ENCODE measurements at places on chromosomes 1 and 21.

GRCh38 chr1:72564749-72565148, 282.4 kb upstream of the NEGR1 start:
- DNase-seq = no peak

GRCh38 chr1:27542463-27543273, 52.7 kb upstream of the WASF2 start:
- DNase-seq = no peak

DNA sequence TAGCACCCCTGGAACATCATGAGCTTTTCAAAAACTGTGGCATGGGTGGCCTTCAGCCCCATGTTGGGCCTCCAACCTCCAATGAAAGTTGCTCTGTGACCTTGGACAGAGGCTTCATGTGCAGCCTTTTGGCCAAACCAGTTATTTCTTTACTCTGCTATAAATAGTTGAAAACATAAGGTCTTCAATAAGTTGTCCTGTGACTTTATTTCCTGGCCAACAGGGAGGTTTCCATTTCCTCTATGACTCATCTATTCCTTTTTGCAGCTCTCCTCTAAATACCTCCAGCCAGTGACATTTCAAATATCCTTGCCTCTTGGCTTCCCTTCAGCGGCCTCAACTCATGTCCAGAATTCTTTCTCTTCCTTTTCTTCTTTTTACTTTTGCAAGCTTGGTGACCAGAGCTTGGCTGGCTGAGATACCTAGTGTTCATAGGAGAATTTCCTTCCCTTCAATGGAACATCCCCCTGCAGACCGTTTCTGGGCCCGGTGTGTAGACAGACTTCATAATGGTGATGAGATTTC, 22.7 kb upstream of the TRIM67 start:
- no peak for DNase-seq

DNA sequence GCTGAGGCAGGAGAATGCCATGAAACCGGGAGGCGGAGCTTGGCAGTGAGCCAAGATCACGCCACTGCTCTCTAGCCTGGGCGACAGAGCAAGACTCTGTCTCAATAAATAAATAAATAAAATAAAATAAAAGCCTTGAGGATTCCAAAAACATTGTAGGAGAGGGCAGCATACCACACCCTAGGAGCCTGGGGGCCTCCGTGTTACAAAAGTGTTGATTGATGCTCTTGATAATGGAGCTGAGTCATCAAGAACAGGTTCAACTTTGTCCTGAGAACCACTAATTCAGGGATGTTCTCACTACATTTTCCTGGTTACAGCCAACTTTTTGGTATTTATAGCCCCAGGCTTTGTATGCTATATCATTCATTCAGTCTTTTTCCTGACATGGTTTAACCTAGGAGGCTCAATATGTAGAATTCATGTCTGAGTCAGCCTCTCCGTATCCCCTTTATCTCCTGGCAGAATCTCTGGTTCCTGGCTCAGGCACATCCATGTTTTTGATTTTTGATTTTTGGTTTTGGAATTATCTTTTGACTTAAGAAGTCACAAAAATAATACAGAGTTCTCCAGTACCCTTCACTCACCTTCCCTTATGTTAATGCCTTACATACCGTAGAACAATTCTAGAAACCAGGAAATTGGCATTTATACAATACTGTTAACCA, 69.4 kb downstream of the LRRC8D start:
- DNase-seq = no peak

DNA sequence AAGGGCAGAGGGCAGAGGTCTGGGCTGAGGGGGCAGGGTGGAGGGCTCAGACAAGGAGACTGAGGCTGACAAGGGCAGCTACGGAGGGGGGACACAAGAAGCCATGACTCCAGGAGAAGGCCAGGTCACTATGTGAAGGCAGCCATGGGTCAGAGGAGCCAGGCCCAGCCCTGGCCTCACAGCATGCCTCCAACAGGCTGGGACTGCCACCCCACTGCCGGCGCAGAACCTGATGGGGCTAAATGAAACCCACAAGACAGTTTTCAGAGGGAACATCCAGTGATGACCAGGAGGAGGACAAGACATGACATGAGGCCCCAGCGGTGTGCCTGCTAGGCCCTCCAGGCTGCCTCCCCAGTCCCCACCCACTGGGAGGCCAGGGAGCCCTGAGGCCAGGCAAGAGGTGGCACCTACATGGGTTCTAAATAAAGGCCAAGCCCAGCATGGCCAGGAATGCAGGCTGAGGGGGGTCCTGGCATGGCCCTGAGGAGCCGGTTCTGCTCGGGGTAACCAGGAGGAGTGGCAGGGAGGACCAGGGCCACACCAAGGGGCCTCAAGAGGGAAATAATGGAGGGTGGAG, 27.3 kb upstream of the LSS start:
- no peak for DNase-seq

DNA sequence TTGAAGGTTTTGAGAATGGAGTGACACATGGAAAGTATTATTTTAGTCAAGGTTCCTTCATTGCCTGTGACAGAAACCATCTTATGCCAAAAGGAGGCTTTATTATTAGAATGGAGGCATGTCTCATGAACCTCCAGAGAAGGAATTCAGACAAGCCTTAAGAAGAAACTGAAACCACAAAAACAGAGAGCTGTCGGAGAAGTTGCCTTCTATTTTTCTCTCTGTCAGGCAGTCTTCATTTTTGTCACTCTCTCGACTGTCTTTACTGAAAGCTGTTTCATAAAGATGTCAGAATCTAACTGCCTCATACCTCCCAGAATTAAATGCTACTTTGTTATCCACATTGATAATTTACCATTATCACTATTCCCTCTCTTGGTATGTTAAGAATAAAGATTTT, 434.7 kb upstream of the ADGRL4 start:
- no peak for DNase-seq

DNA sequence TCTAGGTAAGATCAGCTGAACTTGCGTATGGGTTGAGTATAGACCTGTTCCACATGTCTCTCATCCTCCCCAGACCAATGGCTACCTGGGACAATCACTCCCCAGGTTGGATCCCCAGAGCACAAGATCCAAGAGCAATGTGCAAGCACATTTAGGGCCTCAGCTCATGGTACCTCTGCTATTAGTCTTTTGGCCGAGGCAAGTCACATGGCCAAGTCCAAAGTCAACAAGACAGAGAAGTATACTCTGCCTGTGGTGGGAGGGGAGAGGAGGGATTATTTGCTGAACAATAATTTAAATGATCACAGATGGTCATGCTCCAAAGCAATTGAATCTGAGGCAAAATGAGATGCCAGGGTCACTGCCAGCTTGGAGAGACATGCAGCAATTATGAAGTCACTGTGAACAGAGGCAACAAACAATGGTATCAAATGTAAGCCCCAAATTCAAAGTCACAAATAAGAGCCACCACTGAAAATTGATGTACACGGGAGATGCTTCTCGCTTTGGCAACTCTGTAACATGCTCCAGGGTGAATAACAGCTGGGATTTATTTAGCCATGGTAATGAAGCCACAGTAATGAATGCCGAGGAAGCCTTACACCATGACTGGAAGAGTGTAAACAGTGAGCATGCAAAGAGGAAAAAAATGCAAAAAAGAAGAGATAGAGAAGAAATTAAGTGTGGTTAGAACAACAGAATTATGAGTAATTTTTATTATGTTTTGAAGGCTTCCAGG, 149.1 kb downstream of the ZNF281 start:
- DNase-seq = no peak

- DNase-seq = no peak
Measured at GRCh38 chr1:1628754-1629429, 3.1 kb upstream of the MMP23B start.

DNA sequence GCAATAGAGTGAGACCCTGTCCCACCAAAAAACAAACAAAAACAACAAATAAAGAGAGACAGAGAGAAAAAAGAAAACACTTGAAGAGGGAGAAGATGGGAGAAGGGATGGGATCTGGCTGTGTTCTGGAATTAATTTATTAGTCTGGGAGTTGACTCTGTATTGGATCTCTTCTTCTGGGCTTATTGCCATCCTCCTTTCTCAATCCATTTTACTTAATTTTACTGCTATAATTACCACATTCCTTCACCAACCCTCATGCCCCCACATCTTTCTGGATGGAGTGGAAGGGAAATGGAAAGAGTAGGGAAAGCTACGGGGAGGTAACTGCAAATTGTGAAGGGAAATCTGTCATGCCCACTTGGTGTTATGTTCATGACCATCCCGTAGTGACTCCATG, 42.9 kb downstream of the FMN2 start:
- DNase-seq = no peak

DNA sequence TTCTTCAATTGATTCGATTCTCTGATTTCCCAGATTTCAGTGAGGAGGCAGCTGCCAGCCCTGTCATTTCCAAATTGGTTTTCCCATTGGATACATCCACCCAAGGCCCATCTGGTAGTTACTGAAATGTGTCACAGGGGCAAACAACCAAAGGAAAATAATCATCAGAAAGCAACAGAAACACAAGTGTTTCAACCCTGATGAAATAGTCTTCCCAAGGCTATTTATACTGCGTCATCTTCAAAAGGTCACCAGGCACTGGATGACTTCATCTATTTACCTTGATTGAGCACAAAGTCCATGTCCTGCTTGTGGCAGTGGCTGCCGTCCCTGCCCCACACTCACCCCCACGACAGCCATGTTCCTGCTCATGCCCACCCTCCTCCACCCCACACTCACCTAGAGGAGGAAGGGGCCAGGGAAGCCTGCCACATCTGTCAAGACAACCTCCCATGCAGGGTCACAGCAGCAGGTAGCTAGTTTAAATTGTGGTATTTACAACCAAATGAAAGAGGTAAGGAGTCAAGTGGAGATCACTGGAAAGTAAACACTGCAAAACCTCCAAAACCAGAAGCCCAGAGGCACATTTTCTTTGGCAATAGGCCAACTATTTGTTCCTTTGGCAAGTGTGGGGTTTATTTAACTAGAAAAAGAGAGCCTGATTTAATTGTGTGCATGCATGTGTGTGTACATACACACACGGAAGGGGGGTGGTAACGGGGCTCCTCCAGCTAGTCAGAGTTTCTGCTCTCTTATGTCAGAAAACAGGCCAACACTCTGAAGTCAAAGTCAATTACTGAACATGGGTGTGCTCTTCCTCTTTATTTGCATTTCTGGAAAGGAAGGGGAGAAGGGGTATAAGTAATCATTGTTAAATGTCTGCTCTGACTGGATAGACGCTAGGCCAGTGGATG, 49.5 kb upstream of the RAB4A start:
- peak; percentile 90 for DNase-seq

- no peak for DNase-seq
Measured at GRCh38 chr1:99551812-99552614, 93.9 kb upstream of the PALMD start.

GRCh38 chr1:157653494-157653873, 47.1 kb downstream of the FCRL3 start:
- DNase-seq = no peak

- no peak for DNase-seq
Measured at GRCh38 chr21:35350965-35351364, 301.9 kb upstream of the RUNX1 start.

- DNase-seq = peak; percentile 46
Measured at GRCh38 chr1:115229016-115229415, 109.0 kb downstream of the NGF start.

DNA sequence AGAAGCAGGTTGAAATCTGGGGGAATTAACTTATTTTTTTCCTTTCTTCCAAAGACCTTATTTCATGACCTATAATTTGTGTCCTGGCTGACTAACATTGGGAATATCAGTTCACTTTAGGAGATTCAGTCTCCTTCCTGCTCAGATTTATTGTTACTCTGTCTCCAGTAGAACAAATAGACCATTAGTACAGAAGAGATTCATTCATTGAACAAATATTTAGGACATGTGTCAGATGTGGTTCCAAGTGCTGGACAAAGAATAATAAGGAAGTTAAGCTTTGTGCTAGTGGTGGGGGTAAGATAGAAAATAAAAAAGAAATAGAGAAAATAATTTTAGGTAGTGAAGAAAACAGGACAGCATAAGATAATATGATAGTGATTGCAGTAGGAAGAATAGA, 20.3 kb downstream of the ZMYM4 start:
- no peak for DNase-seq

DNA sequence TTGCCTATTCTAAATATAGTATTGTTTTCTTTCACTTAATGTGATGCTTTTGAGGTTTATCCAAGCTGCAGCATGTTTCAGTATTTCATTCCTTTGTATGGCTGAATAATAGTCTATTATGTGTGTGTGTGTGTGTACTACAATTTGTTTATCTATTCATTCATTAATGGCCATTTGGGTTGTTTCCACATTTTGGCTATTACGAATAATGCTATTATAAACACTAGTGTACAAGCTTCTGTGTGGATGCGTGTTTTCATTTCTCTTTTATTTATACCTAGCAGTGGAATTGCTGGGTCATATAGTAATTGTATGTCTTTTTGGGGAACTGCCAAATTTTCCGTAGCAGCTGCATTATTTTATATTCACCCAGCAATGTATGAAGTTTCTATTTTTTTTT, 15.0 kb upstream of the THEM5 start:
- DNase-seq = no peak

GRCh38 chr1:150829751-150830150, 21.7 kb upstream of the CTSK start:
- no peak for DNase-seq

DNA sequence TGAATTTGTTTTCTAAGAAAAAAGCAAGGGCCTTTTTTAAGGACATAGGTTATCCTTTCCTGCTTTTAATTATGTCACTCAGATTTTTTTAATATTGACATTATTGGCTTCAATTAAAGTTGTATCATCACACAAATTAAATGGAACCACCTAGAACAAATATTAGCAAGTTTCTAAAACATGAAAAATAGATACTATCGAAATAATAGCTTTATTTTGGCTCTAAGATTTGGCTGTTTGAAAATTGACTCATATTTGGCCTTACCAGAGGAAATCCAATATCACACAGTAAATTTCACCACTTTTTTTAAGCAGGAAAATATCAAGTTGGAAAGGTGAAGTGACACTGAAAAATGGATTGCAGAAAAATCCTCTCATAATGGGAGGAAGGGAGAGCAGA, 9.2 kb downstream of the DNASE2B start:
- DNase-seq = no peak

DNA sequence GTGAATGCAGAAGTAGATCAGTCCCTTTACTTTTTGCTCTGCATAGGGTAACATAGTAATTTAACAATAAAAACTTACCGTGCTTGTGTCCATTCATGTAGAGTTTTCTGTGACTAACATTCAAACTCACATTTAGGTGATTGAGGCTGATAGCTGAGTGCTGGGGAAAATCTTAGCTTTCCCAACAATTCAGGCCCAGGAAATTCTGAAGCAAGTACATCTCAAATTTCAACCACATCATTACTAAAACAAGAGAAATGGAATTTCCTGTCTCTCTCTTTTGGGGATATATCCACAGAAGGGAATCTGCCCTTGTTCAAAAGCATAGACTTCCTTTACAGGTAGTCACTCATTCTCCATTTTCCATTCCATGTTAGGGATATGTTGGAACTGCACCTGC, 33.1 kb upstream of the C1orf146 start:
- no peak for DNase-seq

DNA sequence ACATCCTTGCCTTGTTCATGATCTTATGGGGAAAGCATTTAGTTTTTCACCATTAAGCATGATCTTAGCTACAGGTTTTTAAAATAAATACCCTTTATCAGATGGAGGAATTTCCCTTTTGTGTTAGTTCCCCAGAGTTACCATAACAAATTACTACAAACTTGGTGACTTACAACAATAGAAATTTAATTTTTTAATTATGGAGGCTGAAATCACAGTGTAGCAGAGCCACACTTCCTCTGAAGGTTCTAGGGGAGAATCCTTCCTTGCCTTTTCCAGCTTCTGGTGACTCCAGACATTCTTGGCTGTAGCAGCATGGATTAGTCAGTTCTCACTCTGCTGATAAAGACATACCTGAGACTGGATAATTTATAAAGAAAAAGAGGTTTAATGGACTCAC, 18.5 kb downstream of the MIGA1 start:
- no peak for DNase-seq

- peak; percentile 47 for DNase-seq
Measured at GRCh38 chr1:92858564-92859399, 26.9 kb downstream of the RPL5 start.

Data from NCI-H1417 treated with DMSO at 0.1 percent for 48 hours (cell line).